ENCODE measurements at places on chromosomes 13 and 19. TPM values are rescaled to one million over a fixed set of nuclear protein-coding genes. Genes with fewer than 3 reads are reported as not detected.

GRCh38 chr13:35475960-35476943 lies at the start of gene MAB21L1:
MAB21L1 (minus strand) TSS chr13:35476689; CDS start chr13:35476138, 551 bp downstream.
- DNase-seq: peak; percentile 42

GRCh38 chr19:6678690-6679109 lies 8.7 kb upstream of the TNFSF14 start:
- no peak for DNase-seq

ZNF253 gene
- polyA plus RNA-seq: 37.6 TPM

MIR17HG gene
- polyA plus RNA-seq: 7.0 TPM

GRCh38 chr13:49303533-49304252 lies 56.0 kb downstream of the CDADC1 start:
- peak; percentile 36 for DNase-seq

GRCh38 chr19:8569066-8569771 lies 8.0 kb downstream of the MYO1F start:
- no peak for DNase-seq

GRCh38 chr13:49062297-49062896 lies 86.7 kb downstream of the FNDC3A start:
- no peak for DNase-seq

Measured in left kidney (tissue), 8 donors.